Suppressor macrophage treated with lipopolysaccharide for 4 hours (primary cell): ENCODE measurements at places on chromosomes 1 and 21.

DNA sequence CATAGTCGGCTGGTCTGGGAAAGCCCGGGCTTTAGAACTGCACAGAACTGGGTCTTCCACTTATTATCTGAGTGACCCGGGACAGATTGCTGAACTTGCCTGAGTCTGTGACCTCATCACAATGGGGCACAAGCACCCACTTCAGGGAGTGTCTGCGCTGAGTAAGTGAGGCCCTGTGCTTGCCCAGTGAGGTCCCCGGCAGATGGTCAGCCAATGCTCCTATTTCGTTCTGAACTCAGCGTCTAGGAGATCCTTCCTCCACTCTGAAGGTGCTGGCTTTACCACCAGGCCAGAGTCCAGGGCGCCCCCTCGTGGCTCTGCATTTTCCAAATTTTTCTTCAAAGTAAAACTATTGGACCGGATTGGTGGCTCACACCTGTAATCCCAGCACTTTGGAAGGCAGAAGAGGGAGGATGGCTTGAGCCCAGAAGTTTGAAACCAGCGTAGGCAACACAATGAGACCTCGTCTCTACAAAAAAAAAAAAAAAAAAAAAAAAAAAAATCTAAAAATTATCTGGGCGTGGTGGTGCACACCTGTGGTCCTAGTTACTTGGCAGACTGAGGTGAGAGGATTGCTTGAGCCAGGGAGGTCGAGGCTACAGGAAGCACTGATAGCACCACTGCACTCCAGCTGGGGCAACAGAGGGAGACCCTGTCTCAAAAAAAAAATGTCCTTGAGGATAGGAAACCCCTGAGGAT, 61.7 kb downstream of the FCRL5 start:
- peak; percentile 82 for DNase-seq

GRCh38 chr1:243367314-243367713, 111.5 kb downstream of the SDCCAG8 start:
- DNase-seq, result no peak

GRCh38 chr1:163250382-163250974, 47.8 kb upstream of the RGS5 start:
- no peak for DNase-seq

DNA sequence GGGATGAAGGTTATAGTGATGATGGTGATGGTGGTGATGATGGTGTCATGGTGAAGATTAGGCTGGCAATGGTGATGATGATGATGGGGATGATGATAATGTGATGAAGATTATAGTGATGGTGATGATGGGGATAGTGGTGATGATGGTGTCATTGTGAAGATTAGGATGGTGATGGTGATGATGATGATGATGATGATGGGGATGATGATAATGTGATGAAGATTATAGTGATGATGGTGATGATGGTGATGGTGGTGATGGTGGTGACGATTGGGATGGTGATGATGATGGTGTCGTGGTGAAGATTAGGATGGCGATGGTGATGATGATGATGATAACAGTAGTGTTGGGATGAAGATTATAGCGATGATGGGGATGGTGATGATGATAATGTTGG, 285.1 kb upstream of the AJAP1 start:
- DNase-seq, result no peak

DNA sequence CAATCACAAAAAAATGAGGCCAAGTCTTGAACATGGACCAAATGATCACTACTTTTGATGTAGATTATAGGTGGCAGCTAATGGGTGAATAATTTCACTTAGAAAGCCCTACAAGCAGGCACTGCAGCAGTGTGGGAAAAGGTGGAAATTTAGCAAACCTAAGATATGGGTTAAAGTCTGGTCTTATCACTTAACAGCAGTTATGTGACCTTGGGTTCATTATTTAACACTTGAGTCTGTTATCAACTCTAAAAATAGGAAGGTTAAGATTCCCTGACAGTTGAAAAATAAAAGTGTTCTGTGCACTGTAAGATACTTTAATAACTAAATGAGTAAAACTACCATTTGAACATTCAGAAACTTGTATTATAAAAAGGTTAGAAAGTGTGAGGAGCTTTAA, 47.5 kb downstream of the SSX2IP start:
- DNase-seq, result no peak

GRCh38 chr1:31562707-31563360, 13.5 kb upstream of the TINAGL1 start:
- DNase-seq, result no peak

GRCh38 chr1:11495579-11495978, 16.6 kb downstream of the DISP3 start:
- no peak for DNase-seq

GRCh38 chr1:153490272-153491051, 30.0 kb upstream of the S100A7 start:
- peak; percentile 88 for DNase-seq

- DNase-seq, result no peak
These were observed 154.5 kb upstream of the C1orf87 start for GRCh38 chr1:60228041-60228491.

GRCh38 chr1:168728473-168729404, at the start of gene DPT:
Gene DPT, minus strand, starts transcription at chr1:168729206. Its CDS starts 32 bp downstream, at chr1:168729174.
- no peak for DNase-seq

DNA sequence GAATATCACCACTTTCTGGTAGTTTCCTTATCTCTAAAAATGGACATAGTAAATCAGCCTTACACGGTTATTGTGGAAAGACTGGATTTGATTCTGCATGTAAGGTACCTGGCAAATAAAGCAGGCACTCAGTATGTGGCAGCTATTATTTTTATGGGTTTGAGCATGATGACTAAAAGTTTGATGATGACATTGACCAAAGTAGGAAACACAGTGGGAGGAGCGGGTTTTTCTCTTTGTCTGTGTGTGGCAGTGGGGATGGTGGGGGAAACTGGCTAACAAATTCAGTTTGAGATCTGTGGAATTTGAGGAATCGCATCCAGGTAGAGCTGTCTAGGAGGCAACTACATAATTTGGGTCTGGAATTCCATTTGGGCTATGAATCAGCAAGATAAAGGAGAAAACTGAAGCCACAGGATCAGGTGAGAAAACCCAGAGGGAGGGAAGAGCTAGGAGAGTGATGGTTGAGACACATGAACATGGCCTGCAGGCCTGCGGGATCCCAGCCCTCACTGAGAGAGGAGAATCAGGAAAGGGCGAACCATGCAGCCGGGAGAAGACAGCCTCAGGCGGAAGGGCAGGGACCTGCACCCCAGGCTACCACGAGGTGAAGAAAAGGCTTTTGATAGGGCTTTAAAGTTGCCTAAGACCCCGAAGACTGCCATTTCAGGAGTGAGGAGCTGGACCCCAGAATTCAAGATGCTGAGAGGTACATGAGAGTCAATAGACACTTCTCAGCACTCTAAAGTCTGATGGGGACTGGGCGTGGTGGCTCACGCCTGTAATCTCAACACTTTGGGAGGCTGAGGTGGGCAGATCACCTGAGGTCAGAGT, 52.2 kb downstream of the MEF2D start:
- DNase-seq, result no peak

DNA sequence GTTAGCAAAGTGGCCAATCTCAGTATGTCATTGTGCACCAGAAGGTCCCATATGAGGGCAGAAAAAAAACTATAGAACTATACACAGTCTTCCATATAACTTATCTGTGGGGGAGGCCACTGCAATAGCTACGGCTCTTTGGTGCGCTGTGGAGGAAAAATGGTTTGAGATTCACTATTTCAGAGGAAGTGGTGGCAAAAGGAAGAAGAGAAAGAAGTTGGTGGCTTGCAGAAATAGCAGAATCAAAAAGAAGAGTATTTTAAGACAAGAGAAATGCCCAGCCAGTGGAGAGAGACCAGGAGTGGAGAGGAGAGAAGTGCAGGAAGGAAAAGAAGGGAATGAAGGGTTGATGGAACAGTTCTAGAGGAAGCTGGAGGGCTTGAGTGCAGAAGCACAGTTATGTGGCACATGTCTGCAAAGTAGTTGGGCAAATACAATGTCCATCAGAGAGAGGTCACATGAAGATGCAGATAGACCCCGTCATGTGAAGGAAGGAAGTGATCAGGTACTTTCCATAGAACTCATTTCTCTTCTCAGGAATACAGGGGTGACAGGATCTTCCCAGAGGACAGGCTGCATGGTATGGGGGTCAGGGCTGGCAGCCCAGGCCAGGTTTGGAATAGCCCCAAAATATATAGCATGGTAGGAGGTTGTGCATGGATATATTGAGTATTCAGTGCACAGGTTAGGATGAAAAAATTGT, 64.6 kb downstream of the RUNX1 start:
- no peak for DNase-seq

DNA sequence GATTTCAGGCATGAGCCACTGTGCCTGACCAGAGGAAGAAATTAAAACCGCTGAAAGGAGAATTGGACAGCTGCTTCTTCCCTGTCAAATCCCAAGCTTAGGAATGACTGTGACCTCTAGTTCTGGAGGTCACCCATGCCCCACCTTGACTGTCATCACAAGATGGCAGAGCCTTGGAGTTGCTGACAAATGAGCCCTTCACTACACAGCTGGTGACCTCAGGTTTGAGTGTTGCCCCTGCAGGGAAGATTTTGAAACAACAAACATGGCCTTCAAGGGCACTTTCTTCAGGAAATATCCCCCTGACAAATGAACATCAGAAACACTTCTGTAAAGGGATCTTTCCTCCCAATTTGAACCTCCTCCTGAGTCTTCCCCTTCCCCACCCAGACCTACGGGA, 6.9 kb upstream of the SLC45A3 start:
- DNase-seq, result no peak

- no peak for DNase-seq
These were observed 487.3 kb downstream of the SIPA1L2 start for GRCh38 chr1:232142403-232143314.

DNA sequence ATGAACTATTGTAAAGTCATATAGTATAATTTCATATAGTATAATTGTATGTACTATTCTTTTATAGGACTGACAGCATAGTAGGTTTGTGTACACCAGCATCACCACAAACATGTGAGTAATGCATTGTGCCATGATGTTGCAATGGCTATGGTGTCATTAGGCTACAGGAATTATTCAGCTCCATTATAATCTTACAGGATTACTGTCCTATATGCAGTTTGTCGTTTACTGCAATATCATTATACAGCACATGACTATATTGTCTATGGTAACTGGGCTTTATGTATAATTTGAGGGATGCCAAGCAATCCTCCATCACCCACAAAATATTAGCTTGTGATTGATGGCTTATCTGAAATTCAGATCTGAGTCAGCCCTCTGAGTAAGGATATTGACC, 54.2 kb upstream of the PBX1 start:
- DNase-seq, result no peak

GRCh38 chr1:174191349-174191862, 32.1 kb downstream of the RABGAP1L start:
- DNase-seq, result no peak

- no peak for DNase-seq
These were observed 53.8 kb downstream of the PCNT start for GRCh38 chr21:46377789-46378188.

GRCh38 chr1:178494569-178494971, 2.2 kb downstream of the CLEC20A start:
- DNase-seq, result no peak

DNA sequence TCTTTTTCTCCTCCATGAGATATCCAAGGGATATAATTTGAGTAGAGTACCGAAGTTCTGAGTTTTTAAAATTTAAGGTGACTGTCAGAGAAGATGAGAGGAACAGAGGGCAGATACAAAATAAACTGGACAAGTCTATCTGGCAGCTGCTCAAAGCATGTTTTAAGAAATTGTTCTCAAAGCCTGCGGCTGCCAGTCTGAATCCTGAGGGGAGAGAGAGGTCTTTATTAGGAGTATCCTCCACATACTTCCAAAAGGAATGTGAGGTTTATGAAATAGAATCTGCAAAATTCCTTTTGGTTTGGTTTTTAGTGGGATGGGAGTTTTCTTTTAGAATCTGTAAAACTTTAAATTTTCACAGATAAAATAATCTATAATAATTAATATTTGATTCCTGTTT, 41.3 kb downstream of the TTC13 start:
- no peak for DNase-seq

- DNase-seq, result no peak
These were observed 17.5 kb downstream of the INSRR start for GRCh38 chr1:156841295-156841855.

DNA sequence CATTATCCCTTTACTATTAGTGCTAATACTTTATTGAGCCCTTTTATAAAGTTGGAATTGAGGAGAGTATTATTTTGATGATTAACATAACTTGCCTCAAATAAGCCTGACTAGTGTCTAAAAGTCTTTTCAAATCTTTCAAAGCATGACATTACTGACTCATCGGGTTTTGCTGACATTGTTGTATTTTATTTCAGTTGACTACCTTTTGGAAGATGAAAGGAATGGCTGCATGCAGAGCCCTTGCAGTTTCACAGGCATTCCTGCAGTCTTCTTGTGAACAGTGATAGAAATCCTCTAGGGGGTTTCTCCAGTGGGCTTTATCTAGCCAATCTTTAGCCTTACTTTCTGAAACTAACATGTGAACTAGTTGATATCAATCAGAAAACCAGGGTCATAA, 43.0 kb upstream of the TMEM61 start:
- DNase-seq, result no peak

DNA sequence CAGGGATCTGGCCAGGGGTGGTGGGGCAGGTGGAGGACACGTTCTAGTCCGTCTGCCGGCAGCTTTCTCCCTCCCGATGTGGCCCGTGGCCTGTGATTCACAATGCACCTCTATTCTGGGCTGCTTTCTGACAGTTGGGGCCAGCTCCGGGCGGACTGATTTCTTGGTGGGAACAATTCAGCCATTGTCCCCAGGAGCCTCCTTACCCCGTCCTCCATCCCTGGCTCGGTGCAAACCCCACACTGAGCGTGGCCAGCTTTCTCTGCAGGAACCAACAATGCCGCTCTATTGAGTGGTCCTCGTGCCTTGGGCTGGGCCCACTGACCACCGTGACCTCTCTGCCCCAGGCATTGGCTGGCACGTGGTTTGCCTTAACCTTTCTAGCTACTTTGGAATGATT, 29.7 kb downstream of the PADI2 start:
- no peak for DNase-seq

GRCh38 chr21:44954281-44954771, 14.5 kb downstream of the SLX9 start:
- DNase-seq, result no peak

- DNase-seq, result no peak
These were observed 16.9 kb upstream of the THRAP3 start for GRCh38 chr1:36207339-36207738.

- no peak for DNase-seq
These were observed 1.1 kb downstream of the SLC50A1 start for GRCh38 chr1:155136748-155137147.

DNA sequence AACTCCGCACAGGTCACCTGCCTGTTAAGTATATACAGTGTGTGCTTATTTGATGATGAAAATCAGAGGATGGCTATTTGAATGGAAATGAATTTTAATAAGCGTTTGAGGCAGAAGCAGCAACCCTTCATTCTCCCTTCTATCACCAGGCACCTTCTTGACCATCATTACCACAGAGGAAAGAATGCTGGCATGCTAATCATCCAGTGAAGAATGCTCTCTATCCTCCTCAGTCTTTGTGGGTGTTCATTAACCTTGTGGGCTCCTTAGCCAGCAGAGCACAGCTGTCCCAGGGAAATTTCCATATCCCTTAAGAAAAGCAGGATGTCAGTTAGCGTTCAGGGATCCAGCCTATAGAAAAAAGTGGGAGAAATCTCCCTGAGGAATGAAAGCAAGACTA, 428.0 kb upstream of the CAMK1G start:
- no peak for DNase-seq

GRCh38 chr1:201515062-201515750, 8.3 kb upstream of the CSRP1 start:
- DNase-seq, result no peak

GRCh38 chr1:228226141-228226874, 18.5 kb downstream of the OBSCN start:
- DNase-seq, result no peak
